Hepatic stellate cell (primary cell): ENCODE measurements at places on chromosomes 5 and 9.

- DNase-seq = peak; percentile 52
Observed at GRCh38 chr5:14914623-14915260, 43.2 kb upstream of the ANKH start.

DNA sequence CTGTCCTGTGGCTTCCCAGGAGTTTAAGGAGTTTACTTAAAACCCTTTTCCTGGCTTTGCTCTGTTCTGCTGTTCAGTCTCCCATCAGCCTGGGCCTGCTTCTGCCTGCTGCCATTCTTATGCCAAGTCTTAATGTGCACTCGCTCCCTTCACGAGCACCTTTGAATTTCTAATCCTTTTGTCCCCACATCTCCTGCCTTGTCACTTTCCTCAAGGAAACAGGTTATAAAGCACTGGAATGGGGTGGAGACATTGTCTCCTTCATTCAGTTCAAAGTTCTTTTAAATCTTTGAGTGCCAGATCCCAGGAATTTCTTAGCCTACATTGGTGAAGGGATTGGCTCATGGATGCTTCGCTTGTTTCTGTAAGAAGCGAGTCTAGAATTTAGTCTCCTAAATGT, 87.2 kb upstream of the LIFR start:
- DNase-seq = no peak

GRCh38 chr9:83620841-83621636, 1.9 kb upstream of the IDNK start:
- DNase-seq = peak; percentile 60

DNA sequence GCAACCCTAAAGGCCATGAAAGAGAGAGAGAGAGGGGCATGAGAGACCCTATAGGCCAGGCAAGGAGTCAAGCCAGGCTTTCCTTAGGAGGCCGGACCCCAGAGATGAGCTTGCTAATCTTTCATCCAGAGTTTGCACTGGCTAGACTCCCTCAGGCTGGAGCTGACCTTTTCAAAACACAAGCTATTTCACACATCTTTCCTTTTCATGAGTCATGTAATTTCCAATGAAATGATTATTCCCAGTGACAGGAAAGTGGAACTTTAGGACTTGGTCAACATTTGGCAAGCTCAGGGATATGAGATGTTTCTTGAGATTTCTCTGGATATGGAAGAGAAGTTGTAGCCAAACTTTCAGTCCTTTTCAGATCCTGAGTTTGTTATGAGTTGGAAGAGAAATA, 117.7 kb downstream of the TARS1 start:
- DNase-seq = no peak

DNA sequence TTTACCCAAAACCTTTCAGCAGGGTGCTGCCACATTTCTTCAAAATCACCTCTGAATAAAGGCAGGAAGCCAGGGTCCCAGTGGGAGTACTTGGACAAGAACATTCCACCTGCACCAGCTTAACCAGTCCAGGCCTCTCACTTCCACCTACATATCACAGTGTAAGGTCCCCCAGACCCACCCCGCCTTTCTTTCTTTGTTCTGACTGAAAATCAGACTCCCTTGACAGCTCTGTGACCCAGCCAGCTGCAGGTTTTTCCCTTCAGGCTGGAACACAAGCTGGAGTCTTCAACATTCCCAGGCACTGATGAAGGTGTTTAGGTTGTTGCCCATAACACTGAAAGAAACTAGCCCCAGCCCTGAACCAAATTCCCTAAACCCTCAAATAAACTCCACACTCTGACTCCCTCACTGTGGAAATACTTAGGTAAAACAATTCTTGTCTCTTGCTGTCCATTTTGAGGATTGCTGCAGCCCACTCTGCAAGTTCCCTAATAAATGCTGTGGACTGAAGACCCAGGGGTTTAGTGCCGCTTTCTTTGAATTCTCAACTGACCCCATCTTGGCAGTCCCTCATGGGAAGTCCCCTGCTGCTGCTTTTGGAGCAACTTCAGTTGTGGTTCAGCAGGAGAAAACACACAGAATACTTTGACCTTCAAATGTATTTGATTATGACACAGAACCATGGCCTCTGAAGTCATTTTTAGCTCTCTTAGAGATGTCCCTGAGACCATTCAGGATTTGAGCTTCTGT, 24.8 kb downstream of the P4HA2 start:
- no peak for DNase-seq

DNA sequence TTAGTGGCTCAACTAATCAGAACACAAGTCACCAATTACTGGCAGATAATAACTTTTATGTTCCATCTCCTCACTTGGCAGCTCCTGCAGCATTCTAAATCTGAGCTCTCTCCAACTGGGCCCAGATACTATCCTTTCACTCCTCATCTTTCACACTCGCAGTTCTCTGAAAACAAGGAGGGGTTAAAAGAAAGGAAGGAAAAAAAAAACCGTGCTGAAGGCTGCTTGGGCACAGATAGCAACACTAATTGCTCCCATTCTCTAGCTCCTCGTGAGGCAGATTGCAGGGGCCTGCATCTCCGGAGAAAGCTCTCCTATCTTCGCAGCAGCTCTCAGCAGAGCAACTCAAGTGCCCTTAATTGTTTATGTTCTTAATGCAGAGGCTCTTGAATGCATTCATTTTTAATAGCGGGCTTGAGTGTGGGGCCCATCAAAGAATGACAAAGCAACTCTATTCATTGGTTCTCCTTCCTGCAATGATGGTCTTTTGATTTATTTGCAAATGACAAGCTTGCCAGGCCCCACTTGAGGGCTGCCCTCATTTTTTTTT, 23.9 kb downstream of the TLE1 start:
- no peak for DNase-seq

DNA sequence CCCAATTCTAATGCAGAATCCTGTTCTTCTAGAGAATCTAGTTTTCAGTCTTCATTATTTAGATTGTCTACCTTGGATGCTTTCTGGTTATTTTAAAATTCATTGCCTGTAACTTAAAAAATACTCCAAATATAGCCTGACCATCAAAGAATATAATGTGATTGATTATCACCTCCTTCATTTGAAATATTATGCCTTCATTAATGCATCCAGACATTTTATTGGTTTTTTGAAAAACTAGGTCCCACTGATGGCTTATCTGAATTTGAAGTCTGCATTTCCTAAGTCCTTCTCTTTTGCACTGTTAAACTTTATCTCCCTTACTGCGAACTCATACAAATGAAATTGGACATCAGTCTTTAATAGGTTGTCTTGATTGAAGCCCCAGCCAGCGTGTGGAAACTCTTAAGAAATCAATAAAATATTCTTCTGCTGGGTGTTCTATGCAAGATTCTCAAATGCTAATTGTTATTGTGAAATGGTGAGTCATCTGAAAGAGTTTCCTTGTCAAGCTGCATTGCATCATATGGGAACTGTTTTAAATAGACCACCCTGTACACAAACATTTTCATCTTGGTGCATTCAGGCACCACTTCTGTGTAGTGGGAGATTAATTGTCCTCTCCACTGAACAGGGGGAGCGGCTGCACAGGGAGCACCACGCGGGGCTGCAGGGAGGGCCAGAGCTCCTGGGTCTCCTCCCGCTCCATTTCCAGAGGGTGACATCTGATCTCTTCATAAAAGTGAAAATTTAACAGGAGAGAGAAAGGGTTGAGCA, 92.3 kb upstream of the FANCC start:
- peak; percentile 48 for DNase-seq

DNA sequence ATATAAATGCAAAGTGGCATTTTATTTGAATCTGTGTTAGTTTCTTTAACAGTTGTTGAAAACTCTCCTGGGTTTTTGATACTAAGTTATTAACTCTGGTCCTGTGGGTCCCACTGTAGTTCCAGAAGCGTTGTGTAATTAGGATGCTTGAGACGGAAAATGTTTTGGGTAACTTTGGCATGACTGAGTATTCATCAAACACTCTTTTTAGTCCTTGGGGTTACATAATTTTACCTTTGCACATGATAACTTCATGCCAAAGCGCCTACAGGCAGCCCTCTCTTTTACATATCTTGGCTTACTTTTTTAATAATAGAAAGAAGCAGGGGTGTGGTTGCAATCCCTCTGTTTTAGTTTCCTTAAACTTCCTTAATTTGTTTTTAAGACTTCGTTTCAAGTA, 12.2 kb downstream of the CSNK1G3 start:
- DNase-seq = no peak
